ENCODE measurements at places on chromosomes 12 and 14.

DNA sequence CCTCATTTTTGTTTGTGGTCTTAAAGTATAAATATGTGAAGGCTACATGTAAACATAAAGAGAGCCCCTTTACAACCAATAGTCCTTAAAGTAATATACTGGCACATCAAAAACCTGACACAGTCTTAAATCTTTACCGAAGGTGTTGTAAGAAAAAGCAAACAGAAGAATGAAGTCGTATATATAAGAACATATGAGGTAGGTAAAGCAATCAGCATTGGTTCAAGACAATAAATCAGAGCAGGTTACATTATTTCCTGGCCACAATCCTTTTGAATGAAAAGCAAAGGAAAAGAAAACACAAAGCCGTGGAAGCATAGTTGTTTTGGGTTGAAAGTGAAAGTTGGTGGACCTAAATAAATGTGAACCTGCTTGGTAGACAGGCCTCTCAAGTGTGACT is 183.7 kb upstream of the STXBP6 start:
- DNase-seq: no peak

GRCh38 chr14:104202259-104203070 is 64.1 kb downstream of the KIF26A start:
- no peak for DNase-seq

DNA sequence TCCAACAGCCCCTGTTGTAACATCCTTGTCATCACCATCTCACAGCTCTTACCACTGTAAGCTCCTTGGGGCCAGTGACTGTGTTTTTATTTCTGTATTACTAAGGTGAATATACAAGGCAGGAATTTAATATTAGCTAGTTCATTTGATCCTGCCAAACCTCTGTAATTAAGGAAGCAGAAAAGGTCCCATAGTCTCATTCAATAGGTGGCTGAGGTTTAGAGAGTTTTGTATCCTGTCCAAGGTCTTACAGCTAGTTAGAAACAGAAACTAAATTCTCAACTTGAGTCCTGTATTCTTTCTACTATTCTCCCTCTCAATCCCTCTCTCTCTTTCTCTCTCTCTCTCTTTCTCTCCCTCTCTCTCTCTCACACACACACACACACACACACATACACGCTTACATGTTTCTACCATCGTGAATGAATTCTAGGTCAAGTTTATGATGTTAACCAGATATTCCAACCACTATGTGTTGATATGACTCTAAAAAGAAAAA is 543 bp upstream of the GLIPR1 start:
- no peak for DNase-seq

- no peak for DNase-seq
These were observed 182.9 kb downstream of the FOXG1 start for GRCh38 chr14:28949503-28949902.

DNA sequence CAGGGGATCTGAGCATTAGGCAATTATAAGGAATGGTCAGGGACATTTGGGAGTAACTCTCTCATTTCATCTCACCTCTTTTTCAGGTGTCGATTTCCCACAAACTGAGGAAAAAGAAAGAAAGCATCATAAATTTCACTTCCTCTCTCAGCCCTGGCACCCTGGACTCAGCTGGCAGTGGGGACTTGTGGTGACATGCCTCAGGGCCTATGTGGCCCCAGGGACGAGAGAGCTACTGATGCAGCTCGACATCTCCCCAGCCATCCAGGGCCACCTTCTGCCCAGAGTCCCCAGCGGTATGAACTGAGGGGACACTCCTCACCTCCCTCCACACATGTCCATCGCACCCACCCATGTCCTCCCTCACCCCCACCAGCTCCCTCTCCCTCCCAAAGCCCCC is 11.7 kb downstream of the TNFRSF1A start:
- no peak for DNase-seq

GRCh38 chr12:78239544-78239943 is 408.9 kb downstream of the NAV3 start:
- DNase-seq: no peak

DNA sequence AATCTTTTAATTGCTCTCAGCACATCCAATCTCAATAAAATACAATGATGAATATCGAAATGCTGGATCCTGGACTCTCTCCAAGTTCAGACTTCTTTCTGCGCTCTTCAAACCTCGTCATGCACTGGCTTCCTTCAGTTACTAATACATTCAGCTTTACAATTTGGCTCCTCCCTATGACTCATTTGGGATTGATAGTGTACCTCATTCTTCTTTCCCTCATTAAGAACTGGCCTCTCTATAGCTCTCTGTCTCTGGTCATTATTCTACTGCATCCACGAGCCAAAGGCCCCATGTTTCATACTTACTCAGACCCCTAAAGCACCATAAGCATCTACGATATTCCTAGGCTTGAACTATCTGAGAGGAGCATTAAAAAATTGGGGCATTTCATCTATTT is 4.9 kb downstream of the TSPAN8 start:
- no peak for DNase-seq

DNA sequence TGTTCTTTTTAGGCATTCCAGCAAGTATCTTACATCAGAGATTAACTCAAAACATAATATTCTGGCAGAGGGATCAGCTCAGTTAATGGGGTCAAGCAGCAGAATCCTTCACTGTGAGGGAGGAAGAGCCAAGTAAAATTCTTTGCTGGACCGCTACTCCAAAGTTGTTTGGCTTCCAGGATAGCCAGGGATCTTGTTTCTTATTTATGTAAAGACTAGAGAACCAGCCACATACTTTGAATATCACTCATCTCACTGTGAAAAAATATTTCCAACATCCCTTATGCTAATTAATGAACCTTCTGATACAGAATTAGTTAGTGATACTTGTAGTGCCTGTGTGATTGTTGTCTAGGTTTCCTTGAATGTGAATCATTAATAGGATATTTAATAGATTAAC is 94.2 kb downstream of the PLEKHA5 start:
- DNase-seq: no peak

DNA sequence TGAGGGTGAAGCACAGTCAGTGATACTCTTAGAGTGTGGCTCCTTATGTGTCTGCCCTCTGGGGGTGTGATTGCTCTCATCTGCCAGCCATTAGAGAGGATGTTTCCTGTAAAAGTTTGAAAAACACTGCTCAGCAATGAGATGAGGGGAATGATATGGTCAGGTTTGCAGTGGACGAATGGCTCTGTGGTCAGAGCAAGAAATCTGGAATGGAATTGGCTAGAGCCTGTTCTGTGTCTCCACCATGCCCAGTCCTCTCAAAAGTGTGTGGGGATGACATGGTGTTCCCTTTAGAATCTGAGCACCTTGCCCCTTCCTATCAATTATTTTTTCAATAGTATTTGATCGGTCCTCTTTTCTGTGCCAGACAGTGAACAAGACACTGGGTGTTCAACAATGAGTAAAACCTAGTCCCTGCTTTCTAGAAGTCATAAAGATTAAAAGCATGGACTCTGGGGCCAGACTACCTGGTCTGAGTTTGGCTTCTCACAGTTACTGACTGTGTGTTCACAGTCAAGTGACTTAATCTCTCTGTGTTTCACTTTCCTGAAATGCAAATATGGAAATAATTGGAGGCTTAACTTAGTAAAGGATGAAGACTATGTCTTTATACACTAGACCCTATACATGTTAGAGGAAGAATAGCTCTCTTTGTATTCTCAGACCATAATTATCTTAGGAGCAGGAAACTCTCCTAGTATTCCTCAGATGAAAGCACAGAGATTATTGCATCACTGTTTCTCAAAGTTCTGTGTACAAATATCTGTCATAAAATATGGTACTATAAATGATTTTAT is 1.6 kb downstream of the ACSS3 start:
- DNase-seq: no peak

DNA sequence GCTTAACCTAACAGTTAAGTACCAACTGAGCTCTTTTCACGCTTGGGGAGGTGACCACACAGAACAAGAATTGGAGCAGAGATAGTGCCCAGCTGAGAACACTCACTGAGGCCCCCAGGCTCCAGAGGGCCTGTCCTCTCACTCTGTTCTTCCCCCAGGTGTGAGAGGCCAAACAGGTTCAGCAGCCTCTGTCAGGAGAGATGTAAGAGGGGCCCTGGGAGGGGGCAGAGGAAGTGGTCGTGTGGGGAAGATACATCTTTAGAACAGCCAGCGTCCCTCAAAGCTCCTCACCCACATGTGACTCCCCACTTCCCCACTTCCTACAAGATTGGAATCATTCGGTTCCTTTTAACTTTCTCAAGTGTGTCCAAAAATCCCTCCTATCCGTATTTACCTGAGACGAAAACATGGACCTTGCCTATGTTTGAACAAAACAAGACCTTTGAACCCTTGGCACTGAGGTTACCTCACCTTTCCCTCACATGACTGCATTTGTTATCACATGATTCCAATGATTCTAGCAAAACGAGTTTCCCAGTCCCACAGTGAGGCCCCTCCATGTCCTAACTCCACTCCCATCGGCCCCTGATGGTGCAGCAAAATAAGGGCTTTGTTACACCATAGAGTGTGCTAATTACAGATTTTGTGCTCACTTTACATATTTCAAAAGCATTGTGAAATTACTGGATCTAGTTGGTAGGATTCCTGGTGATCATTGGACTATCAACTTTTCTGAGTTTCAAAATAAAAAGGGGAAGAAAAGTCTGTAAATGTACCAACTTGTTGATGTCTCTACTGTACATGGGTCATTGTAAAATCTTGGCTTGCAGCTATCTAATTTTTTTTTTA is 40.0 kb upstream of the PAPOLA start:
- no peak for DNase-seq

GRCh38 chr14:29222006-29222405 is 455.4 kb downstream of the FOXG1 start:
- no peak for DNase-seq

DNA sequence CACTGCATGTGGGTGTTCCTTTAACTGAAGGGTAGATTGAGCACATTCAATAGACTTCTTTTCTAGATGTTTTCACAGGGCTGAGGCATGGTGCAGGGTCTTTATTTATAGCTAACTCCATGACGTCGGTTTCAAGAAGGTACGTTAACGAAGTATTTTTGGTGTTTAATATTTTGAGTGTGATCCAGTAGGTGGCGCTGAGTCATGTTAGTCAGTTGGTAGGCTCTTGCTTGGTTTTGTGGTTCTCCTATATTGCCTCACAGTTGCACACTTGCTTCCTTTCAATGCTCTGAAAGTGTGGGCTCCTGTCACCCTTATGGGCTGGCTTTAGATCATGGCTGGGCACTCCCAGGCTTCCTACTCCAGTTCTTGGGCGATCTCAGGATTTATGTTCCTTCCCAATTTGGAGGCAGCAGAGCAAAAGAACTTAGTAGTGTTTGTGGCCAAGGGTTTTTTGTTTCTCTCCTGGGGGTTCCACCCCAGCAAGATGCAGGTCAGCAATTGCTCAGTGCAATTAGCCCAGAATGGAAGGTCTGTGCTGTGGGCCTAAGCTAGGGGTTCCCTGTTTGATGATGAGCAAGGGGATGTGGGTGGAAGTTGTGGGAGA is 471.6 kb upstream of the FOXG1 start:
- peak; percentile 8 for DNase-seq

DNA sequence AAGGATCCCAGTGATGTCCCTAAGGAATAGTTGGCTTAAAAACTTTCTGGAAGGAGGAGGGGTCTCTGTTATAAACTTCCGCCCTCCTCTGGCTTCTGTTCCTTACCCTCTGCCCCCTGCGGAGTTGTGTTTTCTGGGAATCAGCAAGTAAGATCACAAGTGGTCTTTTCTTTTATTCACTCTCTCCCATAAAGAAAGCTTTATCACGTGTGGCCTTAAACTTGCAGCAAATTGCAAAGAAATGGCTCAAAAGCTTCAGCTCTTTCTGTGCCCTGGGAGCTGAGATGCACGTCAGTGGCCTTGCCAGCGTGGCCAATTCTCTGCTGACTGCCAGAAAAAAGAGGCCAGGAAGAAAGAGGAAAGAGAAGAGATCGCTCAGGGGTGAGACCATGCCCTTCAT is at the start of gene SLCO1C1:
Gene SLCO1C1, plus strand, starts transcription at position 101 of the 400 bp plus-strand sequence. CDS start 4,245 bp downstream, outside the sequence.
- DNase-seq: no peak

GRCh38 chr12:52343550-52343949 is 22.4 kb upstream of the KRT83 start:
- DNase-seq: no peak

DNA sequence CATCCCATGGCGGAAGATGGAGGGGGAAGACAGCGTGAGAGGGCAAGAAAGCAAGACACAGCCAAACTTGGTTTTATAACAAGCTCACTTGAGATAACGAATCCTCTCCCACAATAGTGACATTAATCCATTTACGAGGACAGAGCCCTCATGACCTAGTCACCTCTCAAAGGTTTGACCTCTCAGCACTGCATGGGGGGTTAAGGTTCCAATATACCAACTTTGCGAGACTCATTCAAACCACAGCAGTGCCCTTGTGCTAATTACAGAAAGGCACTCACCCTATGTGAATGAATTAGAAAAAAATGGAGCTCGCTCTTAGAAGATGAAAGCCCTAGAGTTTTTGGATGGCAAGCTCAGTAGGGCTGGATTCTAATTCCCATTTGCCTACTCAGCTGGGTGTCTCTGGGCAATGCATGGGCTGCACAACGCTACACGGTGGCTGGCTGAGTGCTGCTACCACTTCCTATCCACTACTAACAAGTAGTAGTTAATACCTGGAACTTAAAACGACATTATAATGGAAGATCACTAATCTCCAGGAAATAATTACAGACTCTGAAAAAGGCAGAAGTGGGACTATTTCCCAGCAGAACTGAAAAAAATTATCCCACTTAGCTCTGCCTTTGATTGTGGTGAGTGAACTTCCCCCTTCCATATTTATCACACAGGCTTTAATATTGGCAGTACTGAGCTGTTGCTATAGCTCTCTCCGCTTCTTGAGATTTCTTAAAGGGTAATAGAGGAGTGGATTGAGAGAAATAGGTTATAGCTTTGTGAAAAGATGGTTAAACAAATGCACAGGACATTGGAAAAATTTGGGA is 27.5 kb downstream of the TESPA1 start:
- DNase-seq: no peak

GRCh38 chr14:91381801-91382670 is 35.6 kb downstream of the CCDC88C start:
- no peak for DNase-seq

GRCh38 chr12:92899386-92900001 is 29.6 kb downstream of the EEA1 start:
- DNase-seq: peak; percentile 20

GRCh38 chr14:105897725-105898113 is 371.3 kb downstream of the TMEM121 start:
- no peak for DNase-seq

- peak; percentile 16 for DNase-seq
These were observed 4.0 kb downstream of the ASCL4 start for GRCh38 chr12:107778383-107779025.

DNA sequence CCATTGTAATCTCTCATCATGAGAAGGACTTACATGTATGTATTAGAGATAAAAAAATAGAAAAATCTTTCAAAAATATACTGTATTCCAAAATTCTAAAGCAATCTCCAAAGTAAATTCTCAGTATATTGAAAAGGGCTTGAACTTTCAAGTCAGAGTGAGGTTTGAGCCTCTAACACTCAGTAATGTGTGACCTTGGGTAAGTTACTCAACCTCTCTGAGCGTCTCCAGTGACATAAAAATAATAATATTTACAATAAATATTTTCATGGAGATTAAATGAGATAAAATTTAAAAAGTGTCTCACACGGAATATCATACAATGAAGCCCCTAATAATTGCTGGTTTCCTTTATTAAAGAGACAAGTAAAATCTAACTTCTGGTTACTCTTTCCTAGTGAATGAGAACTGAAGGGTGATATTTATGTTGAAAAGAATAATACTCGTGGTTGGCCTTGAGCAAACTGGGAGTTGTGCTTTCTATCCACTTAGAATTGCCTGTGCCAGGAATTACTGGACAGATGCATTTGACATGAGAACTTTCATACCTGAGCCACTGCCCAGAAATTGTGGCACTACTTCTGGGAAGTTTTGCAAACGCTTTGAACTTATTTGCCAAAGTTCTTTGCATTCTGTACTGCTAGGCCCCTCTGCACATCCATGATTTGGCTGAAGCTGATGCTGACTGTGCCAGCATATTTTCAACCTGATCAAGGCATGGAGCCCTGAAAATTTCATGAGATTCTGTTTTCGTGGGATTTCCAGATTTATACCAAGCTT is 933.7 kb downstream of the GALC start:
- DNase-seq: no peak

Data from SK-N-MC (cell line).